ENCODE measurements at places on chromosomes 16 and 17.

- no peak for DNase-seq
Measured at GRCh38 chr16:8861563-8862308, 7.1 kb downstream of the CARHSP1 start.

GRCh38 chr17:81305051-81305630 lies 10.0 kb upstream of the SLC38A10 start:
- DNase-seq: no peak

- DNase-seq: no peak
Measured at GRCh38 chr17:80531400-80531799, 13.2 kb upstream of the RPTOR start.

GRCh38 chr17:40451420-40451819 lies 8.2 kb downstream of the IGFBP4 start:
- no peak for DNase-seq

- DNase-seq: no peak
Measured at GRCh38 chr16:17470908-17471718, at the start of gene XYLT1. TSS of gene XYLT1 (minus strand) at chr16:17470960. CDS start at chr16:17470796, 164 bp downstream.

GRCh38 chr16:67336648-67337047 lies 10.0 kb downstream of the LRRC36 start:
- no peak for DNase-seq

DNA sequence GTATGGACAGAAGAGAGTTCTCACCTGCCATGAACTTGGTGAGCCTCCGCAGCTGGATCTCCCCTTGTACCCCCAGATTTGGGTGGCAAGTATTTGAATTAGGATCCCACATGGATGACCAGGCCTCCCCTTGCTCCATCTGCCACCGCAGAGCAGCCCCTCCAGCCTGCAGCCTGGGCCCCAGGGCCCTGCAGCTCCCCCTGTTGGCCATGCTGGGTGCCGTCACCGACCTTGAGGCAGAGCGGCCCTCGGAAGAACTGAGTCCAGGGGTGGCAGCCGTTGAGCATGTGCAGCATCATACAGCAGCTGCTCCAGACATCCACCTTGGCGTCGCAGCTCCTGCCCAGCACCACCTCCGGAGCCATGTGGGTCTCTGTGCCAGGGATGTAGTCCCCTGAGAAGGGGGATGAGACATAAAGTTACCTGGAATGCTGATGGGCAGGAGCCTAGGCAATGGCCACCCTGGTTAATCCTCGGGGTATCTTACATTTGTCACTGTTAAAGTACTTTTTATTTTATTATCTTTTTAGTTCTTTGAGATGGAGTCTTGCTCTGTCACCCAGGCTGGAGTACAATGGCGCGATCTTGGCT lies 9.0 kb upstream of the SPATA32 start:
- no peak for DNase-seq

GRCh38 chr17:39538866-39539265 lies 68.9 kb downstream of the NEUROD2 start:
- no peak for DNase-seq

- no peak for DNase-seq
Measured at GRCh38 chr17:44439168-44439567, 49.7 kb upstream of the ITGA2B start.

- no peak for DNase-seq
Measured at GRCh38 chr16:77684181-77684526, 38.2 kb upstream of the NUDT7 start.

DNA sequence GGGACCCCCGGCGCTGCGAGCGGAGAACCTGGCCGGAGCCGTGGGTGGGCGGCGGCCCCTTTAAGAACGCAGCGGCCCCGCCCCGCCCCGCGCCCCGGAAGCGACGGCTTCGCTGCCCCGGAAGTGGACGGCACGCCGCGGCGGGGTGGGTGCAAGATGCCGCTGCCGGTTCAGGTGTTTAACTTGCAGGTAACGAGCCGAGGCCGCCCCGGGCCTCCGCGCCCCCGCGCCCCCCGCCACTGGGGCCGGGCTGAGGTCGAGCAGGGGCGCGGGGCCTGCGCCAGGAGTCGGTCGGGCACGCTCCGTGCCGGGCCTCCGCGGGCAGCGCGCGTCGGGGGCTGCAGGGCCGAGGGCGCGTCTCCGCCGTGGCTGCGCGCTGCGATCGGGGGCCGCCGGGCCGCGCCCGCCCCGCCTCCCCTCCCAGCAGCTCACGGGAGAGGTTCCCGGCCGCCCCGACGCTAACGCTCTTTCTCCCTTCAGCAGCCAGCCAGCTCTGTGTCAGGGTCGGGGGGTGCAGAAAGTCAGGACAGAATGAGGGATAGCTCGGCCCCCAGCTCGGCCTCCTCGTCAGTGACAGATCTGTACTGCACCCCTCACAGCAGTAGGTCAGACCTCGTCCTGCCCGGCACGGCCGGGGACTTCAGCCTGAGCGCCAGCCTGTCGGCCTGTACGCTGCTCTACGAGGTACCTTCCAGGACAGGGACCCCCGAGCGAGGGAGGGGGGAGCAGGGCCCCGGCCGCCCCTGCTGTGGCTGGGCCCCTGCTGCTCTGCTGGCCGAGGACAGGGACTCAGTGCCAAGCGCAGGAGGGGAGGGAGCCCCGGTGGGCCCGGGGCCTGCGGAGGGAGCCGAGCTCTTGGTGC lies at the start of the genes GPS1 and RFNG:
Gene GPS1 (plus strand): TSS at position 123 of the 862 bp plus-strand sequence. CDS start 34 bp downstream, at position 157.
Gene RFNG (minus strand): TSS at position 36 of the 862 bp plus-strand sequence. CDS start 45 bp downstream, outside the sequence.
- DNase-seq: peak; percentile 11

DNA sequence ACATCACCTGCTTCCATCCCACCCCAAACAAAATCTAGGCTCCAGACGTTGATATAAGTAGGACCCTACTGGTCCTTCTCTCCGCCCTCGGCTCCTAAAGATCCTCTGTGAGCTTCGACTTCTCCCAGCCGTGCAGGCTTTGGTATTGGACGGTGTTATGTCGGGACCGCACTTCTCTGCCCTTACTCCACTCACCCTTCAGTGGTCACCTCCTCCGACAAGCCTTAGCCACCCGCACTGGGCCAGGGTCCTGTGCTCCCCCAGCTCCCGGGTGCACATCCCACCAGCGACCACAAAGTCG lies 1.6 kb downstream of the PSMB10 start:
- DNase-seq: no peak

DNA sequence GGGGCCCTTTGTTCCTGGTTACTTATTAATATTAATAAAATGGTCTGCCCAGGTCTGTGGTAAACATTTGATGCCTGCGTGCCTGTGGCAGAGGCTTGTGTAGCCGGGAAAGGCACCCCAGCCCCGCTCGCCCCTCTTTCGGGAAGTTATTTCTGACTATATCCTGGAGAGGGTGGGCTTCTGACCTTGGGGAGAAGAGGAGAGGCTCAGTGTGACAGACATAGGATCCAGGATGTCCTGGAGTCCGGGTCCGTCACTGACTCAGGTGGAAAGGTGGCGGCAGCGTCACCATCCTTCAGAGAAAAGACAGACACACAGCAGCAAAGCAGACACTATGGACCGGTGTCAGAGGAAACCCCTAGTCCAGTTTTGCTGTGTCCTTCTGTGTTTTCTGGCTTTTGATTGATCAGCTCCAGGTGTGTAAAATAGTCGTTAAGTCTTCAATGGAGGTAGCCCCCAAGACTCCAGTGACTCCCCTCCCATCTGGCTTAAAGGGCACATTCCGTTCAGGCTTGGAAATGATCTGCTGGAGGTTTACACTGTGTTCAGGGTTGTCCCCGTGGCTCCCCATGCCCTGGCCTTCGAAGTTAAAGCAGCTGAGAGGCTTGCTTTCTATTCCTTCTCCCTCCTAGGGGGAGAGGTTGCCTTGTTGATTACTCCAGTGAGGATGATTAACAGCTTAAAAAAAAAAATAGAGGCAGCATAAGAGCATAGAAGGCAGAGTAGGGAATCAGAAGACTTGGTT lies 81.6 kb downstream of the CCDC182 start:
- peak; percentile 63 for DNase-seq

GRCh38 chr17:71464241-71464640 lies 656.6 kb upstream of the SOX9 start:
- no peak for DNase-seq

GRCh38 chr16:85129876-85130704 lies 17.8 kb upstream of the CIBAR2 start:
- peak; percentile 13 for DNase-seq

- no peak for DNase-seq
Measured at GRCh38 chr17:282912-283882, 69.4 kb downstream of the RPH3AL start.

DNA sequence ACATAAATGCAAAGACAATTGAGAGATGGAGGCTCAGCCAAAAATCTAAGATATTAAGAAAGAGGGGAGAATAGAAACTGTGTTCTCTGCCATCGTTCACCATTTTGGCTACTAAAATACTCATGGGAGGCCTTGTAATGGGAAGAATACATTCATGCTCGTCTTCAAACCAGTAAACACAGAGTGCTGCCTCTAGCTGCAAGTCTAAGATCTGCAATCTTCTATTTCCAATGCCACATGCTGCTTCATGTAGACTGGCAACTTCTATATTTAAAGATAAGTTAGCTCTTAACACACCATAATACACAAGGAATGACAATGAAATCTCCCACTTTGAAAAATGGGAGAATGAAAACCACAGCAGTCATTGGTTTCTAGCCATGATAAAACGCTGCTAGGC lies 387.3 kb downstream of the HS3ST3B1 start:
- no peak for DNase-seq

GRCh38 chr16:1740234-1740633 lies 31.1 kb downstream of the NME3 start:
- DNase-seq: no peak

DNA sequence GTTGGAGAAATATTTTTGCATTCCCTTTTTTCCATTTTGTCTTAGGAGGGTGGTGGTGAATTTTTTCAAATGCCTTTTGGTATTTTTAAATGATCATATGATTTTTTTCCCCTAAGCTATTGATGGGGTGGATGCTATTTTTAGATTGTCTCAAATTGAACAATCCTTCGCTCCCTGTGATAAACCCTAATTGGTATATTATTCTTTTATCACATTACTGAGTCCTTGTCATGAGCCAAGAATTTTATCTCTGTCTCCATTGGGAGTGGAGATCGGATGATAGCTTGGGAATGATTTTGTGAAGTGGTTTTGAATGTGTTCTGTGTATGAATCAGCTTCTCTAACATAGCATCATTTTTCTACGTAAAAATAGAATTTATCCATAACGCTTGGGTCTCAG lies 15.4 kb downstream of the NECAB2 start:
- no peak for DNase-seq

DNA sequence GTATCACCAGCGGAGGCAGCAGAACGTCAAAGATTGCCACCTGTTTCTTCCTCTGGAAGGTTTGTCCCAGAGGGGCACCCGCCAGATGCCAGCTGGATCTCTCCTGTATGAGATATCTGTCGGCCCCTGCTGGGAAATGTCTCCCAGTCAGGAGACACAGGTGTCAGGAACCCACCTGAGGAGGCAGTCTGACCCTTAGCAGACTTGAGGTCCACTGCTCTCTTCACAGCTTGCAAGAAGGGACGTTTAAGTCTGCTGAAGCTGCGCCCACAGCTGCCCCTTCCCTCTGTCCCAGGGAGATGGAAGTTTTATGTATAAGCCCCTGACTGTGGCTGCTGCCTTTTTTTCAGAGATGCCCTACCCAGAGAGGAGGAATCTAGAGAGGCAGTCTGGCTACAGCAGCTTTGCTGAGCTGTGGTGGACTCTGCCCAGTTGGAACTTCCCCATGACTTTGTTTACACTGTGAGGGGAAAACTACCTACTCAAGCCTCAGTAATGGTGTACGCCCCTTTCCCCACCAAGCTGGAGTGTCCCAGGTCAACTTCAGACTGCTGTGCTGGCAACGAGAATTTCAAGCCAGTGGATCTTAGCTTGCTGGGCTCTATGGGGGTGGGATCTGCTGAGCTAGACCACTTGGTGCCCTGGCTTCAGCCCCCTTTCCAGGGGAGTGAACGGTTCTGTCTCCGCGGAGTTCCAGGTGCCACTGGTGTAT lies 92.9 kb downstream of the PHKB start:
- DNase-seq: no peak

GRCh38 chr16:58462997-58463941 lies 36.7 kb upstream of the NDRG4 start:
- no peak for DNase-seq

DNA sequence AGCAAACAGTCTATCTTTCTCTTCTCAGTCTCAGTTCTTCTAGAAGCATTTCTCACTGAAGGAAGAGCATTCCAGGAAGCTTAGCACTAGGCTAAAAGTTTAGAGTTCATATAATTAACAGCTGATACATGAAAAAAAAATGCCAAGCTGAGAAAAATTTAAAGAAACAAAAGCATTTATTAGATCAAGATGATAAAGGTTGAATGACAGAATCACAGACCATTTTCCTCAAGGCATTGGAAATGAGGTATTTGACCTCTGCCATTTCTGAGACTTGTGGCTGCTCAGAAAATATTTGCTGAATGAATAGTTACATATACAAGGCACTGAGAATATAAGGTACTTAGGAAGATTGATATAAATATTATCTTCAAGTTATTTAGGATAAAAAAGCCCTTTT lies 901.6 kb upstream of the GOT2 start:
- DNase-seq: no peak

DNA sequence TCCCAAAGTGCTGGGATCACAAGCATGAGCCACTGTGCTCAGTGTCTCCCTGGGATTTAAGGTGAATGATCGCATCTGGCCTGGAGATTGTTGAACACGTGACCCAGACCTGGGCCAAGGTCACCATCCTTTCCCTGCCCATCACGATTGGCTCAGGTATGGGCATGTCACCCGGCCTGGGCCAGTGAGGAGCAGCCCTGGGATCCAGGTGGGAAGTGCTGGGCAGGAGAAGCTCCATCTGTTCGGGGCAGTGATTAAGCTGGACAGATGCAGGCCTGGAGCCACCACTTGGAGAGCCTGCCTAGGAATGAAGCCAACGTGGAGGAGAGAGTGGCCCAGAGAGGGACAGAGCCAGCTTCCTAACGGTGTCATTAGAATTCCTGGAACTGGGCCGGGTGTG lies 6.8 kb downstream of the LAT start:
- no peak for DNase-seq

DNA sequence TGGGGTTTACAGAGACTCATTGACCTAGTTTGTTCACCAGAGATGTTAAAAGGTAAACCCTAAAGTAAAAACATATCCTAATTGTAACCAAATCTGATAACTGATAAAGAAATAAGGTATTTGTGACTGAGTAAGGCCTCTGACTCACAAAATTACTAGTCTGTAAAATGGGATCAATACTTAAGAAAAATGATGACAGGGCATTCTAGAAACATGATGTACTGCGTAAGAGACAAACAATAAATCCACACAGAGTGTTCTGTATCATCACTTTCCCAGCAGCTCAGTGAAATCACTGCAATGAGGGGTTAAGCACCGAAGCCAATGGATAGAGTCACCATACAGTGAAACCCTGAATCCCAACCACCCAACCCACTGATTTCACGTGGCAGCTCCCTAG lies 91.5 kb downstream of the VPS53 start:
- DNase-seq: no peak

DNA sequence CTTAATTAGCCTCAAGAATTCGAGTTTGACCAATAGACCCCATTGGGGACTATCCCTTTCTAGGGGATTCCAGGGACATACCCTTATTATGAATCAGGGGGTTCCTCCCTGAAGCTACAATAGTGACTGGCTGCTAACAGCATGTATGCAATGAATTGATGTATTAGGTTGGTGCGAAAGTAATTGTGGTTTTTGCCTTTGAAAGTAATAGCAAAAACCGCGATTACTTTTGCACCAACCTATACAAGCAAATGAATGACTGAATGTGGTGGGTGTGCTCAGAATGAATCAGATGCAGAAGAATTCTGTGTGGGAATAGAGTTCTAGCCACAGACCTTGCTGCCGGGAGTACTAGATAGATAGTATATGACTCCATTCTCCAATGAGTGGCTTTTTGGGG lies 76.7 kb downstream of the HLF start:
- no peak for DNase-seq

All from C1 segment of cervical spinal cord (tissue), 14 donors.